Ascending aorta (tissue), 2 donors: ENCODE measurements at places on chromosomes 4 and X.

GRCh38 chr4:81471298-81471587, 464 bp downstream of the RASGEF1B start:
- DNase-seq: no peak

DNA sequence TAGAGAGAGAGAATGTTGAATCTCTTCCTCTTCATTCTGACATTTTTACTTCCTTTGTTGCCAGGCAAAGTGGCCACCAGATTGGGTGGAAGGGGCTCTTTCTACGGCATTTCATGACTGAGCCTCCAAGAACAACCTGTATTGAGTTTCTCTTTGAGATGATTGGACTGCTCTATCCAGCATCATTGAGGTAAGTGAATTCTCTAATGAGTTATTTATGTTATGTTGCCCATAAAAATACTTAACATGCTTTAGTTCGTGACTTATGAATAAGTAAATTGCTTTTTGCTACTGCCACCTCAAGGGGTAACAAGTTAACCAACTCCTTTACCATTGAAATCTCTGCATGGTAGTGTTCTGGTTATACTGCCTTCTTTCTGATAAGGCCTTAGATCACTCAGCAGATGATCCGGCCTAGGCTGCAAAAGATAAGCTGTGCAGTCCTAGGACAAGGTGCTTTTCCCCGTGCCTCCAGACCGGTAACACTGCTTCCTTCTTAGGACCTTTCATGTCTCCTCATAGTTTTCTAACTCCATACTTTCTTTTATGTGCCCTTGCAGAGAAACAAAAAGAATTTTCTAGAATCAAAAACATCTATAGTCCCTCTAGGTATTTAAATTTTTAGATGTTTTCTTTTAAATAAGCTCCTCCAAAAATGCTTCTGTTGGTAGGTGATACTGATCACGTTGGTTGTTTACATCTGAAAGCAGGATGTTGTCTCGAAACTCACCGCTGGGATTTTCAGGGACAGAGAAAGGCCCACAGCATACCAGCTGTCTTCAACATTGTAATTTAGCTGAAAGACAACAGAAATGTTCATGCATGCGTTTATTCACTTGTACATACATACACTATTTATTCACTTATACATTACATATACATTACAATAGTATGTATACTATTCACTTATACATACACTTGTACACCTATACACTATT, 157.1 kb upstream of the RBPJ start:
- DNase-seq: no peak

GRCh38 chr4:24643774-24644520, 59.6 kb upstream of the DHX15 start:
- no peak for DNase-seq

- no peak for DNase-seq
Observed at GRCh38 chrX:5431823-5432222, 796.8 kb downstream of the NLGN4X start.

- DNase-seq: no peak
Observed at GRCh38 chr4:135564090-135564489, 1362.5 kb upstream of the PABPC4L start.

GRCh38 chrX:153609917-153610835, 11.2 kb upstream of the CCNQ start:
- DNase-seq: no peak

GRCh38 chr4:121126449-121127006, 37.6 kb downstream of the TNIP3 start:
- no peak for DNase-seq

GRCh38 chr4:182261651-182262223, 18.5 kb downstream of the TENM3 start:
- no peak for DNase-seq

DNA sequence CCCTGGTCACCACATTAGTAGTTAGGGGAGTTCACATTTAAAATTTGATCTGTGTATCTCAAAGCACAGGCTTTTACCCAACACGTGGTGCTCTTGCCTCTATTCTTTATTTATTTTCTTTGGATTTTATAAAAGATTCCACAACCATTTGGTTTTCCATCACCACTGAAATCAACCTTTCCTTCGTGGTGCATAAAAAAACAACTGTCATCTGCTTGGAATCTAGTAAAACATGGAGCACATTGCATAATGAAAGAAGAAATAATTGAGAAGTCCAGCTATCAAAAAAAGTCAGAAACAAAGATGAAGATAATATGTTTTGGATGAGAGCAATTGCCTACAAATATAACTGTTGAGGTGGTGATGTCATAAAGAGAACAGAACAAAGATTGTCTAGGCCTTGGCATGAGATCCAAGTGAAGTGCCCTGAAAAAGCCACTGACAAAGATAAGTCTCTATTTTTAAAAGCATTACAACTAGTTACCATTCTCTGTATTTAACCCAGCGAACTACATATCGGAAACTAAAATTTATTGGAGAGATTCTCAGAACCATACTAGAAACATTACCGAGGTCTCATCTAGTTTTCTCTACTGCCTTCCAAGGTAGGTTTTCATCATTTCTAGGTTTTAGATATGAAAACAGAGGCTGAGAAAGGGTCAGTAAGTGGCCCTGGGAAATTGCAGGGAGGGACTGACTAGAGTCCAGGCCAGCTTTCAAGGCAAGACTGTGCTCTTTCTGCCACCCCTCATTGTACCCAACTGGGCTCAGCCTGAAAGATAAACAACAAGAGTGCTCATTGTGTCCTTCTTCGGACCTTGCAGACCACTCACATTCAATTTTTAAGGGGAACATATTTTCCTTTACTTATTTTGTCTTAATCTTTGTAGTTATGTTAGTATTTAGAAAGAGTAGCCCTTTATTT, 127.3 kb downstream of the MAD2L1 start:
- DNase-seq: no peak

DNA sequence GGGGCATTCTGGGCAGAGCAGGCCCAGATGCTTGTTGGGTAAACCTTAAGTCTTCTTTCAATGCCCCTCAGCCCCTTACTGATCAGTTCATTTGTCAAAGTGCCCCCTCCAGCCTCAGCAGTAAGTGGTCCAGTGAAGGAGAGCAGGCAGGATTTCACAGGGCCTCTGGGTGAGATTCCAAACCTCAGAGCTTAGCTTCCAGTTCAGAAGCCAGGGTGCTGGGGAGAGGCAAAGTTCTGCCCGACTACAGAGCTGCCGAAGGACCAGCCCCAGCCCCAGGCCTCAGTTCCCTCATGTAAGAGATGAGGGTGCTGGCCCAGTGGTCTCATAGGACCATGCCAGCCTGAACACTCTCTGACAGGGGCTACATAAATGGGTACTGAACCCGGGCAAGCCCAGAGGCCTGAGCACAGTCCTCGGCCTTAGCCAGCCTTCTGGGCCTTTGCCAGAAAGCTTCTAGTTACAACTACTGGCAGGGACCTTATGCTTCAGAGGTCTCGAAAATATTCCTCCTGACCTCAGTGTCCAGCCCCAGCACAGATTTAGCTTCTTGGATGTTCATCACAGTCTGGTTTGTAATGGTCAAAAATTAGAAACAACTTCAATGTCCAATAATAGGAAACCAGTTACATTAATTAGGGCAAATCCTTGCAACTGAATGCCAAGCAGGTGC, 851 bp upstream of the RIPPLY1 start:
- DNase-seq: no peak

DNA sequence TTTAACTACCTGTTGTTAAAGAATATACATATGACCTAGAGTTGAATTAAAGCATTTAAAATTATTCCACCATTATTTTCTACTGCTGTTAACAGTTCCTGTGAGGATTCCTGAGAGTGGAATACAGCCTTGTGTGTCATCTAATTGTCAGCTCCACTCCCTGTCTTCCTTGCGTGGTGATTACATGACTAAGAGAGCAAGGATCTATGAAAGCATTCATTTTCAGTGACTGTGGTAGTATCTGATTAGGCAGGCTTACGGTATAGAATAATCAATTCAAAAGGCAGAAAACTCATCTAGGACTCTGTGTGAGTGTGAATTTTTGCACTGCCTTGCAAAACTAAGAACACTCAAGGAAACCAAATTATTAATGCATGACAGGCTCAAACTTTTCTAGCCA, 577.8 kb downstream of the SH3BGRL start:
- no peak for DNase-seq

DNA sequence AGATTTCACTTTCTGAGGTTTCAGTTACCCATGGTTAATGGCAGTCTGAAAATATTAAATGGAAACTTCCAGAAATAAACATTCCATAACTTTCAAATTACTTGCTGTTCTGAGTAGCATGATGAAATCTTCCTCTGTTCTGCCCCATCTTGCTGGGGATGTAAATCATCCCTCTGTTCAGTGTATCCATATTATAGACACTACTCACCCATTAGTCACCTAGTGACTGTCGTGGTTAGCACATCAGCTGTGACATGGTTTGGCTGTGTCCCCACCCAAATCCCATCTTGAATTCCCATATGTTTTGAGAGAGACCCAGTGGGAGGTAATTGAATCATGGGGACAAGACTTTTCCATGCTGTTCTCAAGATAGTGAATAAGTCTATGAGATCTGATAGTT, 125.5 kb upstream of the GIMD1 start:
- no peak for DNase-seq

DNA sequence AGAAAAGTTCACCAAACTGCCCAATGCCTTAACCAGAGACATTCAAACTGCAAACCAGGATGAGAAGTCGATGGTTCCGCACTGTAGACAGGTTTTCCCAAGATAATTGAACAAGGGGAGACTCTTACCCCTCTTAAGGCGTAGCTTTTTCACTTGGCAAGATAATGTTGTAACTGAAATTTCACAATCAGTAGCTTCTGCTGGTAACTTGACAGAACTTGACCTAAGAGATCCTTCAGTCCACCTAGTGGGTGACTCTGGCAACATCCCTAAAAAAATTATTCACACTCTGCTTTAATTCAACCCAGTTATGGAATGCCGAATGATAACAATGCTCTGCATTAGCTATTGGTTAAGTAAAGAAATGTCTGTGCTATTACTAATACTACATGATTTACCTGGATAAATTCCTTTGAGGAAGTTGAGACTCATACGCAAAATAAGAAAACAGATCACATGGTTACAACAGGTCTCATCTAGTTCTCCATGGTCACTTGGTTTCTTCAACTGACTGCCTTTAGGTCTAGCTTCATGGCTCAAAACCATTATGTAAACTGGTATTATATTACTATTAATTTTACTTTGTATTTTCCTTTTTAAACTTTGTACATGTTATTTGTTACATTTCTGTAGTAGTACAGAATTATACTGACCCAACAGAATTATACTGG, 9.1 kb downstream of the ELF2 start:
- DNase-seq: no peak

GRCh38 chr4:12712648-12713339, 771.3 kb downstream of the RAB28 start:
- no peak for DNase-seq

DNA sequence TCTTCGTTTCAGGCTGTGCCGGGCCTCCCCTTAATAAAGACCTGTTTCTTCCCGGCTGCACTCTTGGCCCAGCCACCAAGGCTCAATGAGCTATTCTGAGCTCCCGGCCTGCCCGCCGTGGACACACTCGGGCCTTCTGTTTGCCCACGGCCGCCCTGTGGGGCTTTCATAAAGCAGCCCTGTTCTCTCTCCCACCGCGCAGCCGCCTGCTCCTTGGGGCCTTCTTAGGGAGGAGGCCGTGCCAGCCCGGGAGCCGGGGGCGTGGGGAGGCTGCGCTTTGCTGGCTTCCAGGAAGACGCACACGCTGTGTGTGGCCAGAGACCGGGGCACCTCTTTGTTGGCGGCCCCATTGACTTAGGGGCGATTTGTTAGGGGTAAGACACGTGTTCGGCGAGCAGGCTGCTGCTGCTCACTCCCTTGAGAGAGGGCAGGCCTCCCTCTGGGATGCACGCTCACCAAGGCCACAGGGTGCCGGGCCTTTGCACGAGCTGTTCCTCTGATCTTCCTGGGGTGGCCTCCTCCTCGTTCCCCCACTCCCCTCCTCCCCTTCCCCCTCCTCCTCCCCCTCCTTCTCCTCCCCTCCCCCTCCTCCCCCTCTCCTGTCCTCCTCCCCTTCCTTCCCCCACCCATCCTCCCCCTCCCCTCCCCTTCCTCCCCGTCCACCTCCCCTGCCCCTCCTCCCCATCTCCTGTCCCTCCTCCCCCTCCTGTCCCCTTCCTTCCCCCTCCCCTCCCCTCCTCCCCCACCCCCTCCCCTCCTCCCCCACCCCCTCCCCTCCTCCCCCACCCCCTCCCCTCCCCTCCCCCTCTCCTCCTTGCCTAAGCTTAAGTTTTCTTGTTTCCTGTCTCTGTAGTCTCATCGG, 11.3 kb downstream of the BLOC1S4 start:
- no peak for DNase-seq

DNA sequence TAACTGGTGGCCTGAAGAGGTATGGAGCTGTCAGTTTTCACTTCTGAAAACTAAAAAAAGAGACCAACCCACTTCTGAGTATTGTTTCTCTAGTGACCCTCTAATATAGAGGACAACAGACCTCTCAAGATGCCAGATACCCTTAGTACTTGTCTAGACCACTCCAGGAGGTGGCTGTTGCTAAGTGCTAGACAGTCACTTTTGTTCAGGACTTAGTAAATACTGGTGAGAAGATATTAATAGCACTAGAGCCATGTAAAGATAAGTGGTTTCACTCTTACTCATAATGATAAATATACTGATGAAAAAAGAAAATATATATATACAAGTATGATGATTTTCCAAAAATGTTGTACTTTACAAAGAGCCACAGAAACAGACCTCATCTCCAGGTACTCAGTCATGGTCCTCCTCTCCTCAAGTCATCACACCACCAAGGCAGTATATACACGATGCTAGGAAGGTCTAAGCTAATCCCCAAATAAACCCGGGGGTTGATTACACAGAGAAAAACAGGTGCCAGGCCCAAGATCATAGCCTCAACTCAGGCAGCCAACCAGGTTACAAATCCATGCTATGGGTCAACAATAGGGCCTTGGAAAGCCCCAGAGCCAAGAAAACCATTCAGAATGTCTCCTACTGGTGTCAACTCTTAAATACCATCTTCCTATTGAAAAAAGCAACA, 66.9 kb downstream of the ARHGEF9 start:
- no peak for DNase-seq

DNA sequence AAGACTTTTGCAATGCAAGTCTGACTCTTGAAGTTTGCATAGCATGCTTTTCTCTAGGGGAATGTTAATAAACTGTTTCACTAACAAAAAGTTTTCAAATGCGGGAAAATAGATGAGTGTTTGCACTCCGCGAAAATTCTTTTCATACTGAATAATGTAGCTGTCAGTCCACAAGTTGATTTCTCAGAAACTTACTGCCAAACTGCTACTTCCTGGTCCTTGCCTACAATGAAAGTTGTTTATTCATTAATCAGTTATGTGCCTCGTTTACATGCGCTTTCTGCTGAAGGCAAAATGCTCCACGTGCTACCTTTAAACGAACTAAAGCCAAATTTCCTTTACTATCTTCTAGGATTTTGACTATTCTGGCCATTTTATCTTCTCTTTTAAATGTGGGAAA, 166.2 kb downstream of the MAGEB17 start:
- DNase-seq: no peak

- DNase-seq: no peak
Observed at GRCh38 chr4:38237139-38237538, 276.9 kb downstream of the PTTG2 start.

GRCh38 chrX:3066555-3066954, 25.3 kb downstream of the ARSF start:
- no peak for DNase-seq

- DNase-seq: no peak
Observed at GRCh38 chrX:108105473-108105872, 13.9 kb downstream of the ATG4A start.
